Activated T-helper 17 cell treated with anti-CD3 and anti-CD28 coated beads, Interleukin-2, amount 50 U/mL, for 72 hours (primary cell): ENCODE measurements at places on chromosomes 6 and 20. TPM values are rescaled to one million over a fixed set of nuclear protein-coding genes. Genes with fewer than 3 reads are reported as not detected.

Gene TSPO2
- not detected for total RNA-seq

Gene LPA
- total RNA-seq: not detected

Gene PSMB9
- 203 TPM for total RNA-seq

Gene C6orf52
- not detected for total RNA-seq

Gene OR12D3
- not detected for total RNA-seq

Gene RNASET2
- total RNA-seq: 94.2 TPM

Gene MYBL2
- total RNA-seq: 41.4 TPM

Gene ACSS1
- 8.4 TPM for total RNA-seq

Gene SLC4A11
- 2.0 TPM for total RNA-seq

Gene RBPJL
- not detected for total RNA-seq

Gene RRBP1
- total RNA-seq: 32.5 TPM

Gene CPNE1
- total RNA-seq: 280 TPM

Gene HRH3
- total RNA-seq: not detected

Gene SLC24A3
- total RNA-seq: not detected

Gene PTCHD4
- not detected for total RNA-seq

Gene CST4
- total RNA-seq: not detected

Gene PKHD1
- total RNA-seq: 0.24 TPM

Gene BNIP5
- not detected for total RNA-seq

Gene CCDC167
- 78.5 TPM for total RNA-seq

Gene RBL1
- total RNA-seq: 37.6 TPM

Gene COQ3
- total RNA-seq: 3.0 TPM

Gene E2F1
- 40.2 TPM for total RNA-seq

Gene PPIL6
- 0.39 TPM for total RNA-seq

Gene VSX1
- not detected for total RNA-seq

Gene BLCAP
- total RNA-seq: 21.6 TPM

Gene PRND
- not detected for total RNA-seq

Gene SALL4
- 0.50 TPM for total RNA-seq

Gene SIGLEC1
- total RNA-seq: not detected

Gene RRAGD
- total RNA-seq: 22.3 TPM

Gene GABRR1
- not detected for total RNA-seq

Gene CST2
- not detected for total RNA-seq

Gene JAG1
- not detected for total RNA-seq

Gene TSPYL4
- 13.1 TPM for total RNA-seq

Gene MYLK4
- total RNA-seq: 0.21 TPM

Gene TFAP2D
- not detected for total RNA-seq

Gene CFAP206
- not detected for total RNA-seq

Gene PPP1R3G
- total RNA-seq: 0.05 TPM

Gene FAXC
- total RNA-seq: not detected

Gene OR2B6
- 0.54 TPM for total RNA-seq

Gene SUMO4
- total RNA-seq: 16.4 TPM

Gene FAM217A
- not detected for total RNA-seq

Gene RIMS1
- total RNA-seq: not detected

Gene IMPG1
- total RNA-seq: not detected
